Vagina (tissue), 2 donors: ENCODE measurements at places on chromosomes 16 and 17. TPM values are rescaled to one million over a fixed set of nuclear protein-coding genes. Genes with fewer than 3 reads are reported as not detected.

The ACSM2B gene
- not detected for total RNA-seq

The ATP6V0C gene
- total RNA-seq, result 133 TPM

The DOC2A gene
- total RNA-seq, result 2.2 TPM

The C17orf78 gene
- total RNA-seq, result not detected

The BAIAP3 gene
- total RNA-seq, result 4.2 TPM

The KCNJ16 gene
- not detected for total RNA-seq

The ELMO3 gene
- 21.6 TPM for total RNA-seq

The BLTP2 gene
- 65.6 TPM for total RNA-seq

The NACA2 gene
- total RNA-seq, result not detected

The FBXW10 gene
- 0.25 TPM for total RNA-seq

The TIGD7 gene
- 2.2 TPM for total RNA-seq

The CHST4 gene
- total RNA-seq, result not detected

The SLC16A11 gene
- not detected for total RNA-seq

The TBC1D3C gene
- not detected for total RNA-seq

The NPEPPS gene
- total RNA-seq, result 121 TPM

The IRX3 gene
- 16.5 TPM for total RNA-seq

The MTMR4 gene
- total RNA-seq, result 15.7 TPM

The CDH1 gene
- 116 TPM for total RNA-seq

The CD68 gene
- total RNA-seq, result 40.0 TPM

The MIEN1 gene
- total RNA-seq, result 74.2 TPM

The GH1 gene
- total RNA-seq, result not detected

The MYH8 gene
- not detected for total RNA-seq

The ZFPM1 gene
- 1.7 TPM for total RNA-seq

The STX1B gene
- total RNA-seq, result 4.7 TPM

The ERBB2 gene
- total RNA-seq, result 52.1 TPM

The TMEM220 gene
- total RNA-seq, result 10.3 TPM

The CCL17 gene
- total RNA-seq, result not detected

The ACE gene
- total RNA-seq, result 9.6 TPM

The C16orf82 gene
- not detected for total RNA-seq

The RDM1 gene
- 0.49 TPM for total RNA-seq

The HS3ST3B1 gene
- 5.9 TPM for total RNA-seq

The SULT1A4 gene
- total RNA-seq, result 9.6 TPM

The GCGR gene
- total RNA-seq, result not detected

The MEIOB gene
- total RNA-seq, result not detected

The CASKIN1 gene
- 0.25 TPM for total RNA-seq

The ABAT gene
- 3.9 TPM for total RNA-seq
